ENCODE measurements at places on chromosomes 6 and 20.

DNA sequence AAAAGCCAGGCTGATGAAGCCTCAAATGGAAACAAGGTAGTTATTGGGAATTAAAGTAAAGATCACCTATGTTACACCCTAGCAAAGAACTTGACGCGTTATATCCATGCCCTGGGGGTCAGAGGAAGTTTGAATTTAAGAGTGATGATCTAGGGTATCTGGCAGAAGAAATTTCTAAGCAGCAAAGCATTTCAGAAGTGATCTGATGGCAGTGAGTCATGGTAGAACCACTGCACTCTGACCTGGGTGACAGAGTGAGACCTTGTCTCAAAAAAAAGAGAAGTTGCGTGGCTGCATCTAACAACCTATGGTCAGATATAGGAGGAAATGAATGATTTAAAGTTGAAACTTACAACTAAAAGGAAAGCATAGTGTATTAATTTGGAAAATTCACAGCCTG, 45.2 kb downstream of the SCP2D1 start:
- no peak for DNase-seq

DNA sequence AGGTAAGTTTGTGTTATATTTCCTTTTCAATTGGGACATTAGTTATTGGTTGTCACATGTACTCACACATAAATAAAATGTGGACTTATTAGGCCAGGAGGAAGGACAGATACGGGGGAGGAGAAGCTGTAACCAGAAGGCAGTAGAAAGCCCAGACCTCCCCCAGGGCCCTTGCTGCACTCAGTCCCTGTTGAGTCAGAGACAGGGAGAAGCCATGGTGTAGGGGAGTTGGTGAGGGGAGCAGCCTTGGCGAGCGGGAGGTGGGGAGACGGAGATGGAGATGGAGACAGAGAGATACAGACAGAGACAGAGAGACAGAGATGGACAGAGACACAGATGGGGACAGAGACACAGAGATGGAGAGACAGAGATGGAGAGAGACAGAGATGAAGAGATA, 263.2 kb downstream of the DLL1 start:
- no peak for DNase-seq

DNA sequence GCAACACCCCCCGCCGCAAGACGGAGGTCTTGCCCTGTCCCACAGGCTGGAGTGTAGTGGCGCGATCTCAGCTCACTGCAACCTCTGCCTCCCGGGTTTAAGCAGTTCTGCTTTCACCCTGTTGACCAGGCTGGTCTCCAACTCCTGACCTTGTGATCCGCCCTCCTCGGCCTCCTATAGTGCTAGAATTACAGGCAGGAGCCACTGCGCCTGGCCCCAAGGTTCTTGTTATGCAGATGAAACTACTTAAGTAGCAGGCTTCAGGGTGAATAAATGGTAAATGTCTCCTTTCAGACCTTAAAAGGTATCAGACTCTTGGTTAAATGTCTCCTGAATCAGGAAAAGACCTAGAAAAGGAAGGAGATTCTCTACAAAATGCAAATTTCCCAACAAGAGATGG, 95.4 kb upstream of the TMEM181 start:
- DNase-seq = no peak

- DNase-seq = no peak
These were observed 489.0 kb downstream of the CDKAL1 start for GRCh38 chr6:21023210-21023609.

Data from CD8-positive, alpha-beta T cell (primary cell).